NCI-H510A (cell line): ENCODE measurements at places on chromosomes 3 and 15.

- DNase-seq: no peak
These were observed 26.1 kb downstream of the CAPN3 start for GRCh38 chr15:42385206-42385979.

DNA sequence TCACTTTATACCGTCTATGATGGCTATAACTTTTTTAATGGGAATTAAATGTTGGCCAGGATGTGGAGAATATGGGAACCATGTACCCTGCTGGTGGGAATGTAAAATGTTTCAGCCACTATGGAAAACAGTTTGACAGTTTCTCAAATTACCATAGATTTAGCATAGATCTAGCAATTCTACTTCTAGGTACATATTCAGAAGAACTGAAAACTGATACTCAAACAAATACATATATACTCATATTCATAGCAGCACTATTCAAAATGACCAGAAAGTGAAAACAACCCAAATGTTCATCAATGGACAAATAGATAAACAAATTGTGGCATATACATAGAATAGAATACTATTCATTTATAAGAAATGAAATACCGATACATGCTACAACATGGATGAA lies 539.4 kb downstream of the IGSF11 start:
- DNase-seq: no peak

DNA sequence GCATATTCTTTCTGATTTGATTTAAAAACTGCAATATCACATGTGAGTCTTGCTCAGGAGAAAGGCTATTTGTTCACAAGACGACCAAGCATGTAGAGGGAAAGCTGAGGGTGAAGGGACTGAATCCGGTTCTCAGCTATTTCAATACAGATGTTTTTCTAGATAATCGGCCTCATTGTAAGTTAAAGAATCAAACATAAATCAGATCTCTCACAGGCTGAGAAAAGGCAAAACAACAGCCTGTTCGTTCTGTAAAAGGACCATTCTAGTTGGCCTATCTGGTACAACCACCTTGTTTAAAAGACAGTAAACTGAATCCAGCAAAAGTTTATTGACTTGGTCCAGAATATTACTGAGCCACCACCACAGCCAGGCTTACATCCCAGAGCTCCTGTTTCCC lies 1045.7 kb upstream of the CFAP20DC start:
- no peak for DNase-seq

- no peak for DNase-seq
These were observed 91.7 kb downstream of the CHSY1 start for GRCh38 chr15:101159936-101160815.

GRCh38 chr15:96327155-96327741 lies 3.3 kb upstream of the NR2F2 start:
- DNase-seq: no peak

DNA sequence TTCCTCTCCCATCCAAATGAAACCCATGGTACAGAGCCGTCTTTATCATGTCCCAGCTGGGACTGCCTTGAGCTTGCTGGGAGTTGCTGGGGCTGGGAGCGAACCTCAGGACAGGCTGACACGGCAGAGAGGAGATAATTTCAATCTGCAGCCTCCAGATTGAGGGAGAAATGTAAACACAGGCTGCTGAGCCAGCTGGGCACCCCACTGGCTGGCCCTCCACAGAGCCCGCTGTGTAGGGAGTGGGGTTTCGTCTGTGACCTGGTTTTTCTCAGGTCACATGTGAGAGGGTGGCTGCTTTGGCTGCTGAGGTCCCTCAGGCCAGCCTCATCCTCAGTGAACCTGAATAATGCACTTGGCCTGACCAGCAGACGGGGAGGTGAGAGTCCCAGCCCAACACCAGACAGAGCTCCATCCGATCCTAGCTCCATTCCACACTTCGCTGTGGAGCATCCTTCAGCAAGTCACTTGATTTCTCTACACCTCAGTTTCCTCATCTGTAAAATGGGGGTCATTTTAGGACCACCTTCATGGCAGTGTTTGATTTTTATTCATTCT lies 121.6 kb upstream of the MRPS22 start:
- DNase-seq: no peak

DNA sequence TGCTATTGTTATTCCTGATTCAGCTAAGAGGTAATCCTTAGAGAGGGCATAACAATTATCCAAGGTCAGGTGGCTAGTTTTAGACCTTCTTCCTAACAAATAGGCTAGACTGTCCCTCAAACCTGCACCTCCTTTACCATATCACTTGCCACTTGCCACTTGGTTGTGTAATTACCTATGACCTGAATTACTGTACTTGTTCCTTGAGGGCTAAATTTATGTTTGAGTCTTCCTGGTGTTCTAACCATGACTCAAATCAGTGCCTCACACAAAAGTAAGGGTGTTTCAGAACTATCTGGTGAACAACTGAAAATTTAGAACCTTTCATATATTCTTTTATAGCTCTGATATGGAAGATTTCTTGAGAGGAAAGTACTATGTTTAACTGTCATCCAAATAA lies 365.8 kb upstream of the SEMA6D start:
- no peak for DNase-seq

- no peak for DNase-seq
These were observed 22.8 kb downstream of the AMOTL2 start for GRCh38 chr3:134351427-134351826.

DNA sequence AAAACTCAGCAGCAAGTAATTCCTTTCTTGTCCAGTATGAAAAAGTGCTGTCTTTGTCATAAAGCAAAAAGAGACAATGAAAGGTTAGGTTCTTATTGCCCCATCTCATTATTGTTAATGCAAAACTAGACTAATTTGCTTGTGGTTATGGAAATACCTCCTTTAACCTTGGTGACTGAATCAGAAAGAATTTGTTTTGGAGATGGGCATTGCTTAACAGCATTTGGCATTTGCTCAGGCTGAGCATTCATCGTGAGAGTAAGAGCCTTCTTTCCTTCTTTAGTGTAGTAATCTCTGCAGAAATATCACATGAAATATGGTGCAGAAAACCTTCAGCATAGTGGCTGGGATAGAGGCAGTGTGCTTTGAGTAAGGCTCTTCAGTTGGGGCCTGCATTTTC lies 103.1 kb downstream of the CNTN6 start:
- no peak for DNase-seq

GRCh38 chr3:102193255-102193654 lies 241.6 kb upstream of the ZPLD1 start:
- DNase-seq: no peak

- peak; percentile 41 for DNase-seq
These were observed 132.5 kb downstream of the DOCK3 start for GRCh38 chr3:50807266-50807665.

DNA sequence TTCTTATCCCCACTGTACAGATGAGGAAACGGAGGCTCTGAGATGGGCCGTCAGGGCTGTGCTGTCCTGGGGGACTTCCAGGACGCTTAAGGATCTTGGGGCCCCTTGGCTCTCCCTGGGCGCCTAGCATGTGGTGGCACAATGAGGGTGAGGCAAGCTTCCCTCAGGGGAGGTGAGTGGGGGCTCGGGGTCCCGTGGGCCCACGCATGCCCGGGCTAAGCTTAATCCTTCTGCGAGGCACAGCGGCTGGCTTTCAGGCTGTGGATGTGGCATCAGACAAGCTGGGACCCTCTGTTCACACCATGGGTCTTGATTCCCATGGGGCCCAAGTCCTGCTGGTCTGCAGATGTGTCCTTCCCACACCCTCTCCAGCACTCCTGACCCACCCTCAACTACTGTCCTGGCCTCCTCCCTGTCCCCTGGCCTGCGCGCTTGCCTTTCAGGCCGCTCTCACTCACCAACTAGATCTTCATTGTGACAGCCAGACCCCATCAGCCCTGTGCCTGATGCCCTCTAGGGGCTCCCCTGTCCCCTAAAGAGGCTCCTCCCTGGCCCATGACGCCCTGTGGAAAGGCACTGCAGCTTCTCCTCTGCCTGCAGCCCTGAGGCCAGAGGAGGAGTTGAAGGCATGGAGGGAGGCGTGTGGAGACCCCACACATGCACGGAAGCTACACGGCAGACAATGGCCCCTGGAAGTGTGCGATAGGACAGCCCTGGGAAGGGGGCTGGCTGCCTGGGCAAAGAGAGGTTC lies 11.3 kb downstream of the DUSP7 start:
- DNase-seq: no peak

GRCh38 chr15:69484837-69485236 lies 32.2 kb downstream of the RPLP1 start:
- DNase-seq: no peak

GRCh38 chr3:129773691-129774663 lies 119.5 kb downstream of the TMCC1 start:
- DNase-seq: no peak

- no peak for DNase-seq
These were observed 168.8 kb upstream of the TLE3 start for GRCh38 chr15:70266412-70267121.

- no peak for DNase-seq
These were observed 44.6 kb downstream of the ZIC4 start for GRCh38 chr3:147361454-147362420.

DNA sequence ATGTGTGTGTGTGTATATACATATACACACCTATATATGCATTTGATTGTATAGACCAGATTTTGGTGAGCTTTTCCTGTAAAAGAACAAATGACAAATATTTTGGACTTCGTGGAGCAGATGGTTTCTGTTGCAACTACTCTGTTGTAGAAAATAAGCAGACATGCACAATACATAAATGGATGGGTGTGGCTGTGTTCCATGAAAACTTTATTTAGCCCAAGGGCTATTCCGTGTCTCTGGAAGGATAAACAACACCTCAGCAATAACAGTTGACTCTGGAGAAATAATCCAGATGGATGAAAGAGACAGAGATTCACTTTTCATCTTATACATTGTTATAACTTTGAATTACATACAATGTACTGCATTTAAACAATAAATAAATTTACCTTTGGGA lies 441.4 kb downstream of the CNTN3 start:
- no peak for DNase-seq

- DNase-seq: no peak
These were observed 140.8 kb downstream of the NR2E3 start for GRCh38 chr15:71951134-71951533.

DNA sequence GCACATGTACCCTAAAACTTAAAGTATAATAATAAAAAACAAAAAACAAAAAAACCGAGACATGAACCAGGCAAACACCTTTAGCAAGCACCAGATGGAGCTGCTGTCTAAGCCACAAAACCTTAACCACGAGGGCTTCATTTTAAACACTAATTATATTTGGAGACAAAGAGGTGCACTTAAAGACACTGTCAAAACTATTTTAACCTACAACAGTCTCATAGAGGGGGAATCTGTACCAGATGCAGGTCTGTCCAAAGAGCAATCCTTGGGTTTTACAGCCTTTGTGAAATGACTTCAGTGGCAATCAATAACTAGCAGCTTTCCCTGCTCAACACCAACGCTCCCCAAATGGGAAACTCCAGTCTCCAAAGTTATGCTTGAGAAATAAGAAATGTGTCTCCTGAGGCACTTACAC lies 115.7 kb upstream of the TSPAN3 start:
- no peak for DNase-seq

DNA sequence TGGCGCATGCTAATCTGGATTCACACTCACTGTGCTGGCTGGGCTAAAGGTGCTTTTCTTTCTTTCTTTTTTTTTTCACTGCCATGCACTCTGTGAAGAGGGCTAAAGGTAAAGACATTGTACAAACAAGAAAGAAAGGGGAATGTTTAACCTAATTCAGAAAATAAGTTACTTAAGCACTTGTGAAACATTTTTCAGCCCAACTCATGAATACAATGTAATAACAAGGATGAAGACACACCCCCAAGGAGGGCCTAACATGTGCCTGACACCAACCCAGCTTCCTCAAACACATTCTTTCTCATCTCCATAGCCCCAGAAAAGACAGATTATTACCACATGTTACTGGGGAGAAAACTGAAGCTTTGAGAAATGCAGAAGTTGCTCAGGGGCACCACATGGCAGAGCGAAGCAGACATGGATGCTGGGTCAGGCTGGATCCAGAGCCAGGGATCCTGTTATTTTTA lies 5.7 kb downstream of the STIMATE start:
- no peak for DNase-seq

DNA sequence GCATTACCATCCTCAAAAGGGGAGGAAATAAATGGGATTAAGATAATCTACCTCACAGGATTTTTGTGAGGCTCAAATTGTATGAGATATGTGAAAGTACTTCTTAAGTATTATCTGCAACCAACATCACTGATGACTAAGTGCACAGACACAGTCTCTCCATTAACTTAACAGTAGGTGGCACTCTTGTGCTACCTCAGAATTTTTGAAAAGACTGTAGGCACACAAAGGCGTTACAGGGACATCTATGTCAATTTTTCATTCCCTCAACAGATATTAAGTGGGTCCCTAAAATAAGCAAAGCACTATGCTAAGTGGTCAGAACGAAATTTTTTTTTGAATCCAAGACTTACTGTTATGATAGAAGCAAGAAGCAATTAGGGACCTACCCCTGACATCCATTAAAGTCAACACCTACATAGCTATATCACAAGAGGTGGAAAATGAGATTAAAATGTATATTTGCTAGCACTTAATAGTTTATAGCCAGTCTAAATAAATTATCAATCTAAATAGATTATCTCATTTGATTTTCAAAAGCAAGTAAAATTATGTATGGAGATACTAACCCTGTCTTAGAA lies 52.9 kb downstream of the RYK start:
- DNase-seq: no peak

- no peak for DNase-seq
These were observed 5.5 kb upstream of the BMF start for GRCh38 chr15:40114218-40114617.

DNA sequence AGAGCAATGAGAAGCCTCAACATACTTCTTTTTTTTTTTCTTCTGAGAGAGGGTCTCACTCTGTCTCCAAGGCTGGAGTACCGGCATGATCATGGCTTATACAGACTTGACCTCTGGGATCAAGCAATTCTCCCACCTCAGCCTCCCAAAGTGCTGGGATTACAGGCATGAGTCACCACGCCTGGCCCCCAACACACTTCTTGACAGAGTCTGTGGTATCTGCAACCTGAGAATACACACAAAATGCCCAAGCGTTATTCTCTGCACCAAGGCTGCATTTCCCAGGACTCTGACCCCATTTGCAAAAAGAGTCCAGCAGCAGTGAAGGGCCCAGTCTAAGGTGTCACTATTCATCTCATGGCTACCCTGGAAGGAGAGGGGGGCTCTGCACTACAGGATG lies 42.7 kb upstream of the BLM start:
- no peak for DNase-seq

- no peak for DNase-seq
These were observed 62.1 kb upstream of the SLC6A11 start for GRCh38 chr3:10753964-10754363.

- DNase-seq: no peak
These were observed 162.4 kb downstream of the ATG7 start for GRCh38 chr3:11434563-11435096.

GRCh38 chr3:5309171-5309570 lies 121.7 kb downstream of the EDEM1 start:
- no peak for DNase-seq

- DNase-seq: no peak
These were observed 300.5 kb upstream of the MME start for GRCh38 chr3:154779571-154779970.

- no peak for DNase-seq
These were observed 590.0 kb upstream of the ADAMTS9 start for GRCh38 chr3:65277798-65278197.

DNA sequence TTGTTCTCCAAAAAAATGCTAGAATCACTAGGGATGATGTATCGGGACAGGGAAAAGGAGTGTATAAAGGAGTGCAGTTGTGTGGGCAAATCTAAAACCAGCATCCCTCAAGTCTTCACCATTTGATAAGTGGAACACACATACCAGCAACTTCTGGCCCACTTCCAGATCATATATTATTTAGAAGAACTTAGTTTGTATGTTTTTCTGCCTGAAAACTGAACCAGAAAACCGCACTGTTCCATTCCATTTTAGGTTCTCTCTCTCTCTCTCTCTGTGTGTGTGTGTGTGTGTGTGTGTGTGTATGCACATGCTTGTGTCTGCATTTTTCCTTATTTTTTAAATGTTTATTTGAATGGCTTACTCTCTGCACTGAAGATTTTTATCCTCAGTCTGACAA lies 93.5 kb downstream of the SERPINI1 start:
- DNase-seq: no peak
